ENCODE measurements at places on chromosomes 12 and 14.
A peak's percentile ranks its signal among the peaks of the same experiment; 100 is the strongest.

DNA sequence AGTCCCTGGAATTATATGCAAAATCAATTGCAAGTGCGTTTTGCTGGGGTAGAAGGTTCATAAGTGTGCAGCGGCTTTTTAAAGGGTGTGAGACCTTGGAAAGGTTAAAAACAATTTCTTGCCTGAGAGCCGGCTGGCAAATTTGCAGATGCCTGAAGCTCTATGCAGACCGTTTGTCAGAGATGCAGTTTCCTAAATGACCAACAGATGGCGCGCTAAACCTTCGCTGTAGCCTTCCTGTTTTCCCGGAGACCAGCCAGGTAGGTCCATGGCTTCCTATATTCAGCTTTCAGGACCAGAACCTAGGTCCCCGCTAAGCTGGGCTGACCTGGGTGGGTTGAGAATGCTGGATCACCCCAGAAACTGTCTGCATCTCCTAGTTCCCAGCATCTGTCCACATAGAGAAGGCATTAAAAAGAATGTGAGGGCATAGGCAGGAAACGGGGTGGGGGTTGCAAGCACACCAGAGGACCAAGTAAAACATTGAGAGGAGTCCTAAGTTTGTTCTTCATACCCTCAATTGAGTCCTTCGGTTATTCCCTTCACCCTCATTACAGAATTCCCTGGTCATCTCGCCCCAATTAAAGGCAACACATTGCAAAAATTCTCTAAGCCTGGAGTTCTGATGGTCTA, 5.7 kb upstream of the NOS1 start:
- DNase-seq = peak; percentile 81

- peak; percentile 40 for DNase-seq
These were observed 52.4 kb upstream of the CAPRIN2 start for GRCh38 chr12:30806989-30807694.

DNA sequence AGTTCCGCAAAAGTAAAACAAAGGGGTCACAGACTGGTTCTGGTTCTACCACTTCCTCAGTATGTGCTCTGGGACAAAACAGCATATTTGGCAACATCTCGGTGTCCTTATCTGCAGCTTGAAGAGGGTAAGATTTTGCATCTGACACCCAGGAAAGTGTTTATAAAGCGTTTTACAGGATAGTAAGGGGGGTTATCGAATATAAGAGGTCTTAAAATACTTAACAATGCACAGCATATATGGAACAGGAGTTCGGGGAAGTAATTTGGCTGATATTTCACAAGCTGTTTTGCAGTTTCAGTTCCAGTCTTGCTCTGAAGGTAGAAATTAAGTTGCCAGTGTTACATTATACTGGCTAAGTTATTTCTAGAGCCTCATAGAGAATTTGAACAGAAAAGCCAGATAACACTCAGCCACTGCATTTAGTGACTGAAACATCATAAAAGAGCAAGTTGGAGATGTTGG, 904 bp upstream of the MAP4K5 start:
- no peak for DNase-seq

GRCh38 chr12:800401-800800, 48.0 kb downstream of the WNK1 start:
- no peak for DNase-seq

DNA sequence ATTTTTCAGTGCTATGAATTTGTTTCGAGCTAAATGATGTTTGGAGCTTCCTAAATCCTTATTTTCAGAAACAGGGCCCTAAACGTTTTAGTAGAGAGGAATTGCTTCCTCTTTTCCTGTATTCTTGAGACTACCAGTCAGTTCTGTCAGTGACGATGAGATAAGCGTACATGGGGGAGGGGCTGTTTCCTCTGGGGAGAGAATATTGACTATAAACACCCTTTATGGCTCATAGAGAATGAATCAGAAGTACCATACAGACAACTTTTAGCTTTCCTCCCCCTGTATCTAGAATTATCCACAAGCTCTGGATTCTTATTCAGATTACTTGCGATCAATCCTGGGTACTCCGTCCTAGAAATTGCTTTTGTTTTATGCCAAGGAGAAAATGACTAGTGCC, 5.1 kb downstream of the TBK1 start:
- no peak for DNase-seq

DNA sequence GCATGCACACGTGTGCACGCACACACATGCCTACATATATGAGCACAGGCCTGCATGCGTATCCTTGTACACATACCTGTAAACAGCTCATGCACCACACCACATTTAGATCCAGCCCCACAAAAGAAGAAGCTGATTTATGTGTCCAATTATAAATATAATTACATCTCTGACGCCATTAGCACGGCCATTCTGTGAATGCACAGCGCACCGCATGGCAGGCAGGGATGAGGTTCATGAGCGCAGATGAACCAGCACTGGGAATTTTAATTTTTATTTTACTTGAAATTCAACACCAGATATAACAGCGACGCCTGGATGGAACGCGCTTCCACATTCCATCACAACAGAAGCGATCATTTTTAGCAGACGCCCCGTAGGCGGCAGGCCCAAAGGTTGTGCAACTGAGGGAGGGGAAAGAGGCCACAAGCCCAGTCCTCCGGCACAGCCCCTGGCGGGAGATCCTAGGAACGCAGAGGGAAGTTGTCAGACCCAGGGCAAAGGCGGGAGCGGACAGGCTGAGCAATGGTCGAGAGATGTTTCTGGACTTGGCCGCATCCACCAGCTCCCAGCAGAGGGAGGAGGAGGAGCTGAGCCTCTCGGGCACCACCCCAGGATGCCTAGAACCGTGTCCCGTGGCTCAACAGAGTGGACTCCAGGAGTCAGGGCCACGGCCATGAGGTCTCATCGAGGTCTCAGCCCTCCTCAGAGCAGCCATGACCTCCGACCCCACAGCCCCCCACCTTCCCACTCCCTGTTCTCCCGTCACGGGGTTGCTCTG, 37.9 kb upstream of the GALNT9 start:
- DNase-seq = no peak

DNA sequence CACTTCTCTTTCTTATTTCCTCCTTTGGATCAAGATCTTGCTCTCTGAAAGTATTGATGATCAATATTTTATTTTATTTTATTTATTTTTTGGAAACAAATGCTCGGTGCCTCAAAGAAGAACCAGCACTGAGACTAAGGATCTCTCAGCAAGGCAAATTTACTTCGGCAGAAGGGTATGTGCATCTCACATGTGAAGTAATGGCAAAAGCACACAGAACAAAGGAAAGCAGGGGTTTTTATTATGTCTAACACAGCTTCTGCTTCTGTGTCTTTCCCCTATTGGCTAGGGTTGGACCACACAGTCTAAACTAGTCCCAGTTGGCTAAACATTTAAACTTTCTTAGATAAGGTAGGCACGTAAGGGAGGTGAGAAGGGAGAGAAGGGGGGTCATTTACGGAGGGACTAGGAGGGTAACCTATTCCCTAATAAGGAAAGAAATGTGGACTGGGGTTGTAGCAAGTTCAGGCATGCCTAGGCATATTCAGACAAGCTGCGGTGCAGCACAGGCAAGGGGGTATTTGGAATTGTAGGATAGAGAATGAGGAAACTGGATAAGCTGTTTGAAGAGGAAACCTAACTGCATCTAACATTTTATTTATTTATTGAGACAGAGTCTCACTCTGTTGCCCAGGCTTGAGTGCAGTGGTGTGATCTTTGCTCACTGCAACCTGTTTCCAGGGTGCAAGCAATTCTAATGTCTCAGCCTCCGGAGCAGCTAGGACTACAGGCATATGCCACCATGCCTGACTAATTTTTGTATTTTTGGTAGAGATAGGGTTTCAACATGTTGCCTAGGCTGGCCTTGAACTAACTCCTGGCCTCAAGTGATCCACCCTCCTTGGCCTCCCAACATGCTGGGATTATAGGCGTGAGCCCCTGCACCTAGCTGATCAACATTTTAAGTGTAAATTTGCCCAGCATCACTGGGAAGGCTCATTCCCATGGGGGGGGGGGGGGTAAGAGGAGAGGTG, 90.0 kb upstream of the EIF5 start:
- peak; percentile 7 for DNase-seq

DNA sequence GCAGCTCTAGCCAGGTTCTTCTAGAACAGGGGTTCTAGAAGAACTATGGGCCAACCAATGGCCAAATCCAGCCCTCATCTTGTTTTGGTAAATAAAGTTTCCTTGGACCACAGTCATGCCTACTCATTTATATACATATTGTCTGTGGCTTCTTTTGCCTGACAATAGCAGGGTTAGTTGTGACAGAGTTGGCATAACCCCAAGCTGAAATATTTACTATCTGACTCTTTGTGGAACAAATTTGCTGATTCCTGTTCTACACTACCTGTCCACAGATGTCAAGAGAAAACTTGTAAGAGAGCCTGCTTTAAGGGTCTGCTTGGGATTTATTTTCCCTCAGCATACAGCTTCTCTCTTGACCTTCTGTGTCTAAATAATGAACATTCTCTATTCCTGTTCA, 289.0 kb downstream of the KSR2 start:
- DNase-seq = no peak

DNA sequence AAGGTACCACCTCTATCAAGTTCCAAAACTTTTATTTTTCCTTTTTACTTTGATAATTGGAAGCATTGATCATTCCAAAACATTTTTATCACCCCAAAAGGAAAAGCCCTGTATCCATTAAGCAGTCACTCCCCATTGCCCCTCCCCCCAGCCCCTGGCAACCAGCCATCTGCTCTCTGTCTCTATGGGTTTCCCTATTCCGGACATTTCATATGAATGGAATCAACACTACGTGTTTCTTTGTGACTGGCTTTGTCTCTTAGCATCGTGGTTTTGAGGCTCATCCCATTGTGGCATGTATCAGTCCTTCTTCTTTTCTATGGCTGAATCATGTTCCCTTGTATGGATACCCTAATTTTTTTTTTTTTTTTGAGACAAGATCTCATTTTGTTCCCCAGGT, 18.0 kb upstream of the PHETA1 start:
- DNase-seq = no peak

DNA sequence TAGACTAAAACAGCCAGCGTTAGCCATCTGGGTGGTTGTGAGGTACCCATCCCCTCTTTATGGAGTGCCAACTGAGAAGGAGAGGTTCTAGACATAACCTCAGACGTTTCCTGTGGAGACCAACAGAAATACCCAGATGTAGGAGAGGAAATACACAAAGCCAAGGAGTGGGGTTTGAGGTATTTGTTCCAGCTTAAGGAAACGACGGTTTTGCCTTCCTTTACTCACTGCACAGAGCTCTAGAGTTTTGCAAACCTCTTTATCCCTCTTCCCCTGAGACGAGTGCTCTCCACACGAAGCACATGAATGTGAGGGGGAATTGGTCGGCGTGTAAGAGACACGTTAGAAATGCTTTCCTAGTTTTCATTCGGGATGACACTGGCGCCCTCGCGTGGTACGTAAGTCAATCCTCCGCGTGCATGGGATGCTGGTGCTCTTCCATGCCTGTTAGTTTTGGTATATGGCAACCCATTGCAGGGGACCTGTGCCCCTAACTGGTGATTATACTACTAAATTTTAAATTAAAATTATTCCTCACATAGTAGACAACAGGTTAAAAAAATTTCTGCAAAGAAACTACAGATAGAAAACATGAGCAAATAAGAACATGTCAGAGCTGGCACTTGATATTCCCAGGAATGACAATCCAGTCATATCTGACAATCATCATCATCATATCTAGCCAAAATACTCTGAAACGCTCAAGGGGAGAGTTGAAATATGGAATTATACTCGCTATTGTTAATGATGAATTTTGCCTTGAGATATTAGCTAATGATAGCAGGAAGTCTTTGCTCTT, 121.7 kb downstream of the PPM1H start:
- no peak for DNase-seq

- no peak for DNase-seq
These were observed 55.2 kb upstream of the CERS5 start for GRCh38 chr12:50222275-50222783.

- DNase-seq = no peak
These were observed 79.7 kb downstream of the PAPOLA start for GRCh38 chr14:96581902-96582301.

GRCh38 chr14:32679927-32680612, 258.6 kb upstream of the NPAS3 start:
- DNase-seq = no peak

GRCh38 chr14:21735639-21736307, 62.2 kb upstream of the OR4E1 start:
- no peak for DNase-seq

- DNase-seq = no peak
These were observed 163.0 kb downstream of the OTOGL start for GRCh38 chr12:80262346-80262745.

GRCh38 chr12:110077800-110078199, 29.5 kb upstream of the C12orf76 start:
- no peak for DNase-seq

DNA sequence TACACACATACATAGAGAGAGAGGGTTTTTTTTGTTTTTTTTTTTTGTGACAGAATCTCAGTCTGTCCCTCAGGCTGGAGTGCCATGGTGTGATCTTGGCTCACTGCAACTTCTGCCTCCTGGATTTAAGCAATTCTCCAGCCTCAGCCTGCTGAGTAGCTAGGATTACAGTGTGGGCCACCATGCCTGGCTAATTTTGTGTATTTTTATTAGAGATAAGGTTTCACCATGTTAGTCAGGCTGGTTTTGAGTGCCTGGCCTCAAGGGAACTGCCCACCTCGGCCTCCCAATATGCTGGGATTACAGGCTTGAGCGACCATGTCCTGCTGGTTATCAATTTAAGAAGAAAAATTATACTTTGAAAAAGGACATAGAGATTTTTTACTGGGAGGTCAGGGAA, 710.6 kb downstream of the SLC6A15 start:
- DNase-seq = no peak

GRCh38 chr14:65840118-65840751, 427.7 kb downstream of the FUT8 start:
- DNase-seq = peak; percentile 98

- no peak for DNase-seq
These were observed 485.9 kb downstream of the APAF1 start for GRCh38 chr12:99130808-99131553.

GRCh38 chr14:105765893-105766614, 239.7 kb downstream of the TMEM121 start:
- DNase-seq = no peak

DNA sequence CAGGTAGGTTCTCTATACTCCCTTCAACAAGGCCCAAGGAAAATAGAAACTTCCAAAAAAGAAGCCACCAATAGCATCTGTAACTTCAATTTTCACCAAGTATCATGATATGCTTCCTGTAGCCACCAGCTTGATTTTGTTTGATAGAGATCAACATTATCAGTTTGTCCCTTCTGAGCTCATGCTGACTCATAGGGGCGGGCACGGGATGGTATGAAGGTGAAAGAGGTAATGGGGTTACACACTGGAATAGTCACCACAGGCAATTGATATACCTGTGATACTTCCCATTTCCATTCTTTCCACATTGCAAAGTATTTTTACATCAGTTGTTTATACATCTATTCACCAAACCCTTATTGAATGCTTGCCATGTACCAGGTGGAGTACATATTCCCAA, 134.1 kb downstream of the KCNA5 start:
- DNase-seq = no peak

Data from DMS79 (cell line).